CD8-positive, alpha-beta T cell (primary cell): ENCODE measurements at places on chromosomes 12 and 14.
A peak's percentile ranks its signal among the peaks of the same experiment; 100 is the strongest.

DNA sequence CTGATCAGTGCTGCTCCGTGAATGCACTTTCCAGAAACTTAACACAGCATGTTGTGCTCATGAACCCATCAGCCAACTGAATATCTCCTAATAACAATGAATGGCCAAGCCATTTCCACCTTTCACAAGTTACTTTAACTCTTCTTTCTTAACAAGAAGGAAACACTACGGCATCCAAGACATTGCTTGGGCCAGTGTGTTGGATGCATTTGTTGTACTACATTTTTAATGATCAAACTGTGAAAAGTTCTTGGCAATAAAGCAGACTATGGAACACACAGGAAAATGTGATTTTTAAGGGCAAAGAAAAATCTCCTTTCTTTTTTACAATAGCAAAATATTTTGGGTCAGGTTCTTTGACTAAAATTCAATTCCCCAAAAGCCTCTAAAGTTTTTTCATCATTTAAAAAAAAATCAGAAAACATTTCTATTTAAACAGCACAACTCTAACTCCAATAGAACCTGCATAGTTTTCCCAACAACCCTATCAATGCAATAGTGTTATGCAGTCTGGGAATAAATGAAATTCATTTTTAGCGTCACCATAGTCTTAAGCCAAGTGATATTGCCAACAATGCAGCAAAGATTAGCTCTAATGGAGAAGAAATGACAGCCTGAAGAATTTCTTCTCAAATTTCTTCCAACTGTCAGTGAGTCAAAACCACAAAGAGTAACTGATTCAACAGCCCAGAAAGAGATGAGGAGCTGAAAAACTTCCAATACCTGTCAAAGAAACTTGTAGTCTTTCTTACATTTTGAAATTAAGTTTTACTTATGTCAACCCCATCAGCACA, 50.7 kb upstream of the PTPRR start:
- no peak for DNase-seq

- DNase-seq = no peak
Observed at GRCh38 chr12:57372233-57372632, 58.6 kb downstream of the R3HDM2 start.

GRCh38 chr12:109273354-109273753, 35.7 kb downstream of the FOXN4 start:
- DNase-seq = no peak

GRCh38 chr14:68937471-68938270, 41.4 kb downstream of the ACTN1 start:
- no peak for DNase-seq

DNA sequence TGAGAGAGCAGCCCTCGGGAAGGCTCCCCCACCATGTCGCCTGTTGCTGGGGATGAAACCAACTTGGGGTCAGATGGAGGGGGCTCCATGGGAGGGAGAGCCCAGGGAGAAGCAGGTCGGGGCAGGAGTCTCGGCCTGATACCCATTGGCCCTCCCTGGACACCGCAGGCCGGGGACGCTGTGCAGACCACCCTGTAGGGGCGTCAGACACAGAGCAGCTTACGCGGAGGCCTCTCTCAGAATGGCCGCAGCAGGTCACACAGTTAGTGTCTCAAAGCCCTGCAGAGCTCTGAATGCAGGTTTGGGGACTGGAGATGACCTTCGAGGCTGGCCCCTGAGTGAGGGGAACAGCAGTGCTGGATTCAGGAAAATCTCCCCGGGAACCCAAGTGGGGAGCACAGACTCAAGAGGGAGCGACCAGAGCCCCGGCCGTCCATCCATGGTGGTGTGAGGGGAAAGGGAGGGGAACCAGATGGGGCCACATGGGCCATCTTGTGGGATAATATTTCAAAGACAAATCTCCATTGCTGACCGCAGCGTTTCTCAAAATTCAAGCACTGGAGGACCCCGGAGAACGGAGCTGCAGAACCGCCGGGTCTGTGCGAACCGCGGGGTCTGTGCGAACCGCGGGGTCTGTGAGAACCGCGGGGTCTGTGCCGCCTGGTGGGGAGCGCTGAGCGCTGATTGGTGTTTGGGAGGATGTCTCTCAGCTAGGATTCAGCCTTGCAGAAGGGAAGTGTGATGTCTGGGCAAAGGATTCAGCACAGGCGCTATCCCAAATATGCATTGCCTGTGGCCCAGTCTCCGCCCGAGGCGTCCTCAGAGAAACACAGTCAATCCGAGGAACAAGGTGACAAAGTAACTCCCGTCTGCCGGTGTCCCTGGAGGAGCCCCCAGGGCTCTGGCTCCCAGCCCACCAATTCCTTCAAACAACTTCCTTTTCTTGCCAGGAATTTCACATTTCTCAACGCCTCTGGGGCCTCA, 324.4 kb upstream of the RTL1 start:
- DNase-seq = no peak

DNA sequence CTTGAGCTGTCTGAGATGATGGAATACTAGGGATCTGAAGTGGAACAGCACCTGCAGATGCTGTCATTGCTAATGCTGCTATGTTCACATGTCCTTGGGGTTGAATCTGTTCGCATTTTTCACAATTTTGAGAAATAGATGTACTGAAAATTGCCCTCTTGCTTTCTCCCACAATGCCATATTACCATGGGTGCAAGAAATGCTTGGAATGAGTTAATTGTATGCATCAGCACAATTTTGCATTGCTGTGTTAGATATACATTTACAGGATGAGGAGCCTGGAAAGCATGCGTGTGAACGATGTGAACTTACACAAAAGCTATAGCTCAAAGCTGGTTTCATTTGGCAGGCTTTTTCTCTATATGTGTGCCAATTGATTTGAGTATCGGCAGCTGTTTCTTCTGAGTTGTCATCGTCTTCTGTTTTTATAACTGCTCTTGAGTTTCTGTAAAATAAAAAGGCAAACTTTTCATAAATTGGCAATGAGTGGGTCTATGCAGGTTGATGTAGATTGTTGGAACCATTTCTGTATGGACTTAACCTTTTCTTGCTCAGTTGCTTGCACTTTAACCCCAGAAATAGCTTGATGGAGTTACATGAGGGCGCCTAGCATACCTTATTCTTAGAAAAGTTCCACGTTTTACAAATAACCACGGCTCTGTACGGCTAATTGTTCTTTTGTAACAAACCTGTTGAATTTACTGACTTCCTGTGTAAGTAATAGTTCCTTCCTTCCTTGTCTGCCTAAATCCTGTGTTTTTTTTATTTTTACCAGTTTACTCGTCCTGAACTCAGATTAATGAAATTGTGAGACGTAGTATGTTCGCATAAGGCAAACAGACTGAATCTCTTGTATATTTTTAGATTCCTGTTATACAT, 105.9 kb downstream of the FGD4 start:
- no peak for DNase-seq

GRCh38 chr12:105706321-105706972, 376.0 kb downstream of the C12orf75 start:
- DNase-seq = no peak

DNA sequence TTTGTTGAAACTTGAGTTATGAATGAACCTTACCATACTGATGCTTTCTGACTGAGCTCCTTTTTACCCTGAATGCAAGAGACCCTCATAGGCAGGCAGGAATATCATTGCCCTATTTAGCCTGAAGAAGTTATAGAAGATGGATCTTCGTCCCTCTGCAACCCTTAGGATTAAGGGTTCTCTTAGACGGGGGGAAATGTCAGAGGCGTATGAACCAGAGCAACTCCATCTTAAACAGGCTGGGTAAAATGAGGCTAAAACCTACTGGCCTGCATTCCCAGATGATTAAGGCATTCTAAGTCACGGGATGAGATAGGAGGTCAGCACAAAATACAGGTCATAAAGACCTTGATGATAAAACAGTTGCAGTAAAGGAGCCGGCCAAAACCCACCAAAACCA, 7.5 kb downstream of the ATF1 start:
- DNase-seq = no peak

GRCh38 chr14:69615496-69616407, 4.4 kb downstream of the SUSD6 start:
- peak; percentile 27 for DNase-seq

DNA sequence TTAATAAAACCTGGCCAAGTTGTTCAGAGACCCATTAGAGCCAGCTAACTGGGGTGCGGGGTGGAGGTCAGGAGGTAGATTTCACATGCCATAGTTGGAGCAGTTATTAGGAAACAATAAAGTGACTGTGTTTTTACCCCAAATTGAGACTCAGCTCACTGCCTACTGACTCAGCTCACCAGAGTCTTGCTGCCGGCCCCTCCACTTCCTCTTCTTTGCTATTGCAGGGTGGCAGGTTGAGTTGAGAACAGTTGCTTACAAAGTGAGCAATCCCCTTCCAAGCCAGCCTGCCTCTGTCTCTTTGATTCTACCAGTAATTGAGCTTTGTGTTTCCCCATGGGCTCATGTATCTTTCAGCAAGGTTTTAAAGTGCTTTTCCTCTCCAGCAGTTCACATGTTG, 12.9 kb downstream of the ST8SIA1 start:
- no peak for DNase-seq

DNA sequence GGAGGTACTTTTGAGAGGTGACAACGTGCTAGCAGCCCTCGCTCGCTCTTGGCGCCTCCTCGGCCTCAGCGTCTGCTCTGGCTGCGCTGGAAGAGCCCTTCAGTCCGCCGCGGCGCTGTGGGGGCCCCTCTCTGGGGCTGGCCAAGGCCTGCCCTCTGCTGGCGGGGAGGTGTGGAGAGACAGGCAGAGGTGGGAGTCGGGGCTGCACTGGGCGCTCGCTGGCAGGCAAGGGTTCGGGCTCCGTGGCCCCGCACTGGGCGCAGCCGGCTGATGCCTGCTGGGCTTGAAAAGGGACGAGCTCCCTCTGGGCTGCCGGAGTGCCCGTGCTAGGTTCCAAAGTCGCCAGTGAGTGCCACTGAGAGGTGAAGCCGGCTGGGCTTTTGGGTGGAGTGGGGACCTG, 580.0 kb downstream of the DIO2 start:
- no peak for DNase-seq

- DNase-seq = no peak
Observed at GRCh38 chr12:127752802-127753201, 514.2 kb upstream of the TMEM132C start.

GRCh38 chr12:122785503-122785902, 11.1 kb downstream of the CCDC62 start:
- DNase-seq = no peak

GRCh38 chr12:86052921-86053320, 178.8 kb downstream of the NTS start:
- no peak for DNase-seq

- no peak for DNase-seq
Observed at GRCh38 chr12:27220055-27220987, 23.8 kb upstream of the STK38L start.

DNA sequence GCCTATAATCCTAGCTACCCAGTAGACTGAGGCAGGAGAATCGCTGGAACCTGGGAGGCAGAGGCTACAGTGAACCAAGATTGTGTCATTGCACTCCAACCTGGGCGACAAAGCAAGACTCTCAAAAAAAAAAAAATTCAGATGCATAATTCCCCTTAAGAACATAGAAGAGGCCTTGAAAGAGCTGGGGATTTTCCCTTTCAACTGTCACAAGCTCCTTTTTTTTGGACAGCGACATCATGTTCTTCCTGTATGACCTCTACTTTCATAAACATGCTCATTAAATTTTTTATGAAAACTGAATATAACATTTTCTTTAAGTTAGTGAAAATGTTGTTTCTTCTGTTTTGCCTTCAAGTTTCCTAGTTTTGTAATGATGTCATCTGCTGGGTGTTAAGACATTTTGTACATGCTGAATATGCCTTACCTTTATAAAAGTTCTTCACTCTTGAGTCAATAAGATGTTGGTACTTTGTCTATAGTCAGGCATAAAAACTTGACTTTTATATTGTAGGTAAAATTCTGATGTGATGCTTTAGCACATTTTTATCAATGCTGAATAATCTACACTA, 76.0 kb downstream of the PTHLH start:
- DNase-seq = no peak

DNA sequence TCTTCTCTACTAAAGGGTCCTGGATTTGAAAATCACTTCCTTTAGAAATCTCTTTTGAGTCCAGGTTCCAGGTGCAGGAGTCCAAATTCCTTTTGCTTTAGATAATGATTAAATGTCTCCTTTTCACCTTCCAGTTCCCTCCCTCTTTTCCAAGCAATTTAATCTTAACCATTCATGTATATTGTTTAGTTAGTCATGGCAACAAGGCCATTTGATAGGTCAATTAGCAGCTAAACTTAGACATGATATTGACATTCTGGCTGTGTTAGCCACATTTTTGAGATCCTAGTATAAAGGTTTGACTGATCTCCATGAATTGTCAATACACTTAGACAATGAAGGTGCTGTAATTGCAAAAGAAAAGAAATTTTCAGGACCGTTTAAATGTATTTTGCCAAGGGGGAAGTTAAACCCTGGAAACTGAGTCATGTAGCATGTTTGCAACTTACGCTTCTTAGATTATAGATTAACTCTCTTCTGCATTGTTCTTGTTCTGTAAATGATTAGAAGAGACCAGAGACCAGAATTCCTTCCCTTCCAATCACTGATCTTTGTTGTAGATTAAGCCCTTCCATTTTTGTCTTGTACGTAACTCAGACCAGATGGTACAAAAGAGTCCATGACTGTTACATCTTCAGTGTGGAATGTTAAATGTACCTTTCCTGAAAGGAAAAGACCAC, 12.4 kb upstream of the C12orf75 start:
- DNase-seq = no peak

GRCh38 chr14:88322504-88323085, 474 bp downstream of the KCNK10 start:
- DNase-seq = no peak

- DNase-seq = no peak
Observed at GRCh38 chr12:18612971-18613370, 124.8 kb downstream of the PLCZ1 start.

GRCh38 chr12:2125651-2126522, 73.1 kb downstream of the CACNA1C start:
- no peak for DNase-seq
